Psoas muscle (tissue), 8 donors: ENCODE measurements at places on chromosomes 6 and 20. TPM values are rescaled to one million over a fixed set of nuclear protein-coding genes. Genes with fewer than 3 reads are reported as not detected.
A peak's percentile ranks its signal among the peaks of the same experiment; 100 is the strongest.

GRCh38 chr20:23116311-23117089, 30.4 kb upstream of the CD93 start:
- no peaks in the 10 kb centered on the region for H3K27me3 ChIP-seq
- no peaks in the 10 kb centered on the region for H3K36me3 ChIP-seq
- H3K4me1 ChIP-seq = peaks cover 8% of the 10 kb centered on the region
- no peak for DNase-seq

- H3K36me3 ChIP-seq = no peaks in the 10 kb centered on the region
- H3K4me3 ChIP-seq = no peak overlapping the region
- H3K27ac ChIP-seq = peak overlapping the region; percentile 64
- H3K27me3 ChIP-seq = no peaks in the 10 kb centered on the region
Observed at GRCh38 chr6:119148098-119148824, 69.8 kb upstream of the FAM184A start.

DNA sequence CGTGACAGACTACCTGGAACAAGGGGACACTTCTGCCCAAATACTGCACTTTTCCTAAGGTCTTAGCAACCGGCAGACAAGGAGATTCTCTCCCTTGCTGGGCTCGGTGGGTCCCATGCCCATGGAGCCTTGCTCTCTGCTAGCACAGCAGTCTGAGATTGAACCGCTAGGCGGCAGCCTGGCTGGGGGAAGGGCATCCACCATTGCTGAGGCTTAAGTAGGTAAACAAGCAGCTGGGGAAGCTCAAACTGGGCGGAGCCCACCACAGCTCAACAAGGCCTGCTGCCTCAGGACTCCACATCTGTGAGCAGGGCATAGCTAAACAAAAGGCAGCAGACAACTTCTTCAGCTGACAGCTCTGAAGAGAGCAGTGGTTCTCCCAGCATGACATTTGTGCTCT, 87.8 kb upstream of the ASCC3 start:
- H3K4me1 ChIP-seq = no peaks in the 10 kb centered on the region
- H3K4me3 ChIP-seq = no peak overlapping the region
- DNase-seq = no peak
- no peaks in the 10 kb centered on the region for H3K27me3 ChIP-seq
- no peaks in the 10 kb centered on the region for H3K36me3 ChIP-seq
- H3K27ac ChIP-seq = no peak overlapping the region

DOK5 gene
- 15.7 TPM for total RNA-seq

DNA sequence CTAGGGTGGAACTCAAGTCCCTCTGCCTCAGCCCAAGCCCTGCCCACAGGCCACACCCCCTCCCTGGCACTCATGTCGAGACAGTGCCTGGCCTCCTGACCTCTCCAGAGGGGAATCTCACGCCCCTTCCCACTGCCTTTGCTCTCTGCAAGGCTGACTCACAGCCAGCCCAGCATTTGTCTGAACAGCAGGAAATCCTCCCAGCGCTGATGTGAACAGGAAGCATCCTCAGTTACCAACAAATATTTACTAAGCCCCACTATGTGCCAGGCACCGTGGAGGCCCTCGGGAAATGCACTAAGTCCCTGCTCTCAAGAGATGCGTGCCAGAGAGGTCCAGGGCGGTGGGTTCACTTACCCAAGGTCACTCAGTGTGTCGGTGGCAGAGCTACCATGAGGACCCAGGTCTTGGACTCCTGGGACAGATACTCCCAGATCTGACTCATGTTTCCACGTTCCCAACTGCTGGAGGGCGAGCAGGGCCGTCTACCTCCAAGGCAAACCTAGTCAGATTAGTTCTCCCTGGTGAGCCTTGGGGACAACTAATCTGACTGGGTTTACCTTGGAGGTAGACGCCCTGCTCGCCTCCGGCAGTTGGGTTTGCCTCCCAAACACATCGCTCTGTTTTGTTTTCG, 7.8 kb downstream of the ADA start:
- peak; percentile 76 for DNase-seq
- no peak overlapping the region for H3K4me3 ChIP-seq

CYP39A1 gene
- 0.63 TPM for total RNA-seq

DNA sequence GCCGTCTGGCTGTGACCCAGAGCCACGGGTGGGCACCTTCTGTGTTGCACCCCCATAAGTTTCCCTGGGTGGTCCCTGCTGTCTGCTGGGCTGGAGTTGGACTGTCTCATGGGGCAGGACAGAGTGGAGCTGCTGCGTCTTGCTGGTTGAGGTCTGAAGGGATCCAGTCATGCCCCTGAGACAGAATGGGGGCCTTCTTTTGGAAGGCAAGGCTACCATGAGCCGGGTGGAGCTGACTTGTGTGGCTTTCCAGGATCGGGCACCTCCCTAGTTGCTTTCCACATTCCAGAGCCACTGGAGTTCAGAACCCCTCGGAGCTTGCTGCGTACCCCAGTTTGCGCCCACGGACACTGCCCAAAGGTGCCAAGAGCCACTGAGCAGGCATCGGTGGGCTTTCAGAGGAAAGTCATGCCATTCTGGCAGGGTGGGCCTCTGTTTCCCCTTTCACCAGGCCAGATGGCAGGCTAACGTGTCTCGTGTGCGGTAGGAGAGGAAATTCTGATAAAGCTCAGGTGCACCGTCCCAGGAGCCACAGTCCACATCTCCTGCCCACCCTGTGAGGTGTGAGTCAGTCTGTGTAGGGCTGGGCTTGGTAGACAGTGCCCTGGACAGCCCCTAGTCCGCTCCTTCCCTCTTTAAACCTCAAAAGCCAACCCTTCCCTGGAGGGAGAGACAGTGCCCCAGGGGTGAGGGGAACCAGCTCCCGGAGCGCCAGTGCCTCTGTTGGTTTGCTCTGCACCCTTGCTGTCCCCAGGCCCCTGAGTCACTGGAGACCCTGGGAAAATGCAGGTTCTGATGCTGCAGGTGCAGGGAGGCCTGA, 125.3 kb downstream of the SYCP2 start:
- no peak overlapping the region for H3K27ac ChIP-seq
- no peaks in the 10 kb centered on the region for H3K4me1 ChIP-seq
- H3K27me3 ChIP-seq = no peaks in the 10 kb centered on the region
- H3K4me3 ChIP-seq = no peak overlapping the region
- DNase-seq = no peak

- no peaks in the 10 kb centered on the region for H3K4me1 ChIP-seq
- no peaks in the 10 kb centered on the region for H3K27me3 ChIP-seq
- no peak overlapping the region for H3K27ac ChIP-seq
- H3K36me3 ChIP-seq = no peaks in the 10 kb centered on the region
- peak; percentile 19 for DNase-seq
Observed at GRCh38 chr20:52379723-52380336, 188.3 kb upstream of the ZFP64 start.

AFDN gene
- 33.0 TPM for total RNA-seq

SLC22A3 gene
- 60.1 TPM for total RNA-seq

TOP1 gene
- 19.9 TPM for total RNA-seq

DNA sequence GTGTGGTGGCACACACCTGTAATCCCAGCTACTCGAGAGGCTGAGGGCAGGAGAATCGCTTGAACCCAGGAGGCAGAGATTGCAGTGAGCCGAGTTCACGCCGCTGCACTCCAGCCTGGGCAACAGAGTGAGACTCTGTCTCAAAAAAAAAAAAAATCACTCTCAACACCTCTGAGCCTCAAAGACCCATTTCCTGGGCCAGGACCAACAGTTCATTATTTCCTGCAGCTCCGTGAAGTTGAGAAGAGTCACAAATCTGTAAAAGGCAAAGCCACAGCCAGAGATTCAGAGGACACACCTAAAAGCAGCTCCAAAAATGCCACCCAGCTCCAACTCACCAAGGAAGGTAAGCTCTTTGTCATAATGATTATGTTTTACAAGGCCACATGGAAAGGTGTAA, 15.2 kb upstream of the NOP56 start:
- no peak for DNase-seq
- peaks cover 4% of the 10 kb centered on the region for H3K27me3 ChIP-seq
- no peak overlapping the region for H3K4me3 ChIP-seq
- no peak overlapping the region for H3K27ac ChIP-seq

DNA sequence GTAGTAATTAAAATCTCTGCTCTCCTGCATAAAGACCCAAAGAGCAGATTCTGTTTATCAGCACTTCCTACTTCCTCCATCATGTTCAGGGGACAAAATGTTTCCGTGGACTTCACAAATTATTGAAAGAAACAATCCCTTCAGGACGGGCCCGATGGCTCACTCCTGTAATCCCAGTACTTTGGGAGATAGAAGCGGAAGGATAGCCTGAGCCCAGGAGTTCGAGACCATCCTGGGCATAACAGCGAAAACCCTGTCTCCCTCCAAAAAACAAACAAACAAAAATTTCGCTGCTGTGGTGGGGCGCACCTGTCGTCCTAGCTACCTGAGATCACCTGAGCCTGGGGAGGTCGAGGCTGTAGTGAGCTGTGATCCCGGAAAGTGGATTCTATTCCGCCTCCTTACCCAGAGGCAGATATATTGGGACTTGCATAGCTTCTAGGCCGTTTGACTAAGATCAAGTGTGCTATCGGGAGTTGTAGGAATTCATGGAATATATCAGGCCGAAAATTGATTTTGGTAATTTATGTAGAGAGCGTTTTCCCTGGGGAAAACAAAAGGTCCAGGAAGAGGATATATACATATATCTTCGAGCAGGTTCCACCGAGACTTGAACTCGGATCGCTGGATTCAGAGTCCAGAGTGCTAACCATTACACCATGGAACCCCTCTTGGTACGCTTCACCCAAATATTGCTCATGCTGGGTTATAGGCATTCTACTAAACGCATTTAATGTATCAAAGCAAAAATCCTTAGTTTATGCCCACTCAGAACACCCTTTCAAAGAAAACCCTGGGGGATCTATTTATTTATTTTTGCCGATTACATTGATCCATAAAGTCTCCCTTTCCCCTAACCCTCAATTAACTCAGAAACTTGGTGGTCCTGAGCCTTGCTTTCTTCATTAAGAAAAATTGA, 74.5 kb upstream of the ZNF184 start:
- H3K27me3 ChIP-seq = peaks cover 96% of the 10 kb centered on the region
- no peaks in the 10 kb centered on the region for H3K36me3 ChIP-seq
- no peak overlapping the region for H3K4me3 ChIP-seq

- no peak overlapping the region for H3K27ac ChIP-seq
- peaks cover 14% of the 10 kb centered on the region for H3K36me3 ChIP-seq
- no peak overlapping the region for H3K4me3 ChIP-seq
- H3K27me3 ChIP-seq = no peaks in the 10 kb centered on the region
Observed at GRCh38 chr6:137877606-137878005, 10.5 kb downstream of the TNFAIP3 start.

DNA sequence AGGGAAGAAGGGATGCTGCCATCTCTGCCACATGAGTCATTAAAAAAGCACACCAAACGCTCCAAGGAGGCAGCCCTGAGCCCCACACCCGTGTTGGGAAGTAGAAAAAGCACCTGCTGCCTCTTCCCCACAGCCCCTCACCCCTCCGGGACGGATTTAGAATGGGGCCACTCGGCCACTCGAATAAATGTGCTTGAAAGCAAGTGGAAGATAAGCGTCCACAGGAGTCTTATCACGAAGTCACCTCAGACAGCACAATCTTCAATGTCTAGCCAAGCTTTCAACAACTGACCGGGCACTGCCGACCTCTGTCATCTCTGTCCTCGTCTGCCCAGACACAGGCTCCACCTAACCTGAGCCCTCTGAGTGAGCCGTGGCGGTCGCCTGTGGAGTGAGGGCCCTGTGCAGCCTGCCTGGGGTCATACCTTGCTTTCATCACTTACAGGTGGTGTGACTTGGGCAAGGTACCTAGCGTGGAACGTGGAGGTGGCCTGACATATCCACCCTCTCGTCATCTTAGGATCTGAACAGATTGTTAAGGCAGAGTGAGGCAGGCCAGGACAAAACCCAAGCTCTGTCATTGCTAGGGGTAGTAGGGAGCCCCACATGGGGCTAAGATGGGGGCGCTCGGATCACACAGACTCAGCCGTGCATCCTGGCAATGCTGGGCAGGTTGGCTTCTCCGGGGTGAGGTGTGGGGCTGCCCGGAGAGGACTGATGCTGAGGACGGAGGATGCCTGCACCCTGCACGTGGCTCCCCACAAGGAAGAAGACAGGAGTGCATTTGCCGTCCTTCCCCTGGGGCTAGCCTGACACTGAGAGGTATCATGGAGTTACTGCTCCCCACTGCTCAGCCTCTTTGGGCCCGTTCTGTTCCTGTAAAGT, 34.8 kb downstream of the PSMG4 start:
- no peaks in the 10 kb centered on the region for H3K27me3 ChIP-seq
- H3K4me1 ChIP-seq = peaks cover 9% of the 10 kb centered on the region
- no peak overlapping the region for H3K27ac ChIP-seq
- H3K4me3 ChIP-seq = no peak overlapping the region
- peaks cover 5% of the 10 kb centered on the region for H3K36me3 ChIP-seq
- no peak for DNase-seq

ANGPT4 gene
- 0.04 TPM for total RNA-seq

- no peaks in the 10 kb centered on the region for H3K27me3 ChIP-seq
- DNase-seq = no peak
- no peak overlapping the region for H3K27ac ChIP-seq
- no peaks in the 10 kb centered on the region for H3K36me3 ChIP-seq
Observed at GRCh38 chr6:17921454-17921853, 66.0 kb downstream of the KIF13A start.

GRCh38 chr20:36344517-36345132, 38.5 kb downstream of the DLGAP4 start:
- H3K36me3 ChIP-seq = no peaks in the 10 kb centered on the region
- H3K27me3 ChIP-seq = peaks cover 27% of the 10 kb centered on the region
- no peak for DNase-seq
- H3K27ac ChIP-seq = no peak overlapping the region
- H3K4me1 ChIP-seq = no peaks in the 10 kb centered on the region

GRCh38 chr6:13404228-13404891, 76.0 kb upstream of the TBC1D7 start:
- peak overlapping the region; percentile 38 for H3K27ac ChIP-seq
- no peaks in the 10 kb centered on the region for H3K36me3 ChIP-seq
- no peak overlapping the region for H3K4me3 ChIP-seq

GRCh38 chr20:40006168-40006860, 682.7 kb downstream of the MAFB start:
- H3K27ac ChIP-seq = no peak overlapping the region
- H3K4me3 ChIP-seq = no peak overlapping the region
- DNase-seq = no peak
- no peaks in the 10 kb centered on the region for H3K36me3 ChIP-seq
- H3K4me1 ChIP-seq = no peaks in the 10 kb centered on the region

- no peaks in the 10 kb centered on the region for H3K36me3 ChIP-seq
- H3K27ac ChIP-seq = no peak overlapping the region
- H3K27me3 ChIP-seq = no peaks in the 10 kb centered on the region
- H3K4me1 ChIP-seq = no peaks in the 10 kb centered on the region
- no peak for DNase-seq
Observed at GRCh38 chr6:11763460-11764249, 14.9 kb downstream of the ADTRP start.

DNA sequence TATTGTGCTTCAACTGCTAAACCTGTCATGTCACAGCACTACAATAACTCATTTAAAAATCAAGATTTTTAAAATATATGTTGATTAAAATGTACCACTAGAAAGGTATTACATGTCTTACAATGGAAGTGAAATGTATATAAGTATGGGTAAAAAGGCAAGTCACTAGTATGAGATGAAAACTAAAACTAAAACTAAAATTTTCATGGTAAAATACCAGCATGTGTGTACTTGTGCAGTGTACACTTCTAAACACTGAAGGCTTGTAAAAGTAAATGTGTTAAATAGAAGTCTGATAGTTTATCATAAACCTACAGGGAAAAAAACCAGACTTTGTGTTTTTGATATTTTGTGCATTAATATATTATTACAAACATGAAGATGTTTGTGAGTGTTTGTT, 13.7 kb upstream of the TMEM244 start:
- no peaks in the 10 kb centered on the region for H3K27me3 ChIP-seq
- H3K4me1 ChIP-seq = no peaks in the 10 kb centered on the region
- no peaks in the 10 kb centered on the region for H3K36me3 ChIP-seq
- H3K27ac ChIP-seq = no peak overlapping the region
- no peak for DNase-seq
